ENCODE measurements at places on chromosomes 11 and 22. TPM values are rescaled to one million over a fixed set of nuclear protein-coding genes. Genes with fewer than 3 reads are reported as not detected.
A peak's percentile ranks its signal among the peaks of the same experiment; 100 is the strongest.

- no peak overlapping the region for H3K4me3 ChIP-seq
- H3K27ac ChIP-seq: no peak overlapping the region
- no peak for DNase-seq
- H3K4me1 ChIP-seq: no peaks in the 10 kb centered on the region
- no peaks in the 10 kb centered on the region for H3K27me3 ChIP-seq
- no peaks in the 10 kb centered on the region for H3K36me3 ChIP-seq
These were observed 474.8 kb downstream of the NTM start for GRCh38 chr11:131845255-131845654.

DNA sequence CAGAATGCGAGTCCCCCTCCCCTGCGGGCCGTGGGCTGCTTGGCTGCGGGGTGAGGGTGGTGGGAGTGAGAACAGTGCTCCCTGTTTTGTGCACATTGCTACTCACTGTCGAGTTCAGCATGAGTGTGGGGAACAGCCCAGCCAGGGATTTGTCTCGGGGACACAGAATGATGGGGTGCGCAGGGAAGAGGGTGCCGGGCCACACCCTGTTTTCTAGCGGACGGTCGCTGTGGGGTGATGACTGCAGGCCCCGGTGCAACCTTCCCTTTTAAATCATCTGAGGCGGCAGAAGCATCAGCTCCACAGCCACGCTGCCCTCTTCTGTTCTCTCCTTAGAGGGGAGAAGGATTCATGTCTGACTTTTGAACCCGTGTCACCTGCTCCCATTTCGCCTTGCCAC, 1051.2 kb downstream of the TBC1D22A start:
- no peak overlapping the region for H3K4me3 ChIP-seq
- no peaks in the 10 kb centered on the region for H3K36me3 ChIP-seq
- DNase-seq: no peak
- H3K4me1 ChIP-seq: no peaks in the 10 kb centered on the region

DNA sequence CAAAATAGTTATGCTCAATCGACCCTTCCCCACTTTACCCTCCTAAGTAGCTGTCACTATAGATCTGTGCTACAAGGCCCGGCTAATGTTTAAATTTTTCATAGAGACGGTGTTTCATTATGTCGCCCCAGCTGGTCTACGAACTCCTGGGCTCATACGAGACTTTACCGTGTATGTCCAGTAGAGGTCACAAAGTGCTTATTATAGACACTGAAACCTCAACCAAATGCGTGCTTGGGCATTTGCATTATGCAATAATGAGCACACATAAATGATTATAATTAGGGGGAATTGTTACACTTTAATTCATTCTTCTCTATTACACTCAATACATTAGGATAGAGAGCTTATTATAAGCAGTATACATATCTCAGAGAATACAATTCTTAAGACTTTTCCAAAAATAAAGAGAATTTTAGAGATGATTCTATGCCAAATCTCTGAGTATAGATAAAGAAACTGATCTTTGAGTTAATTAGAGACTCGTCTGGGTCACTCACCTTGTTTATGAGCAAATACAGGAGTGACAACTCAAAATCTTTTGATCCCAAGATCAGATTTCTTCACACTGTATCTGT, 12.5 kb upstream of the MRPL16 start:
- H3K36me3 ChIP-seq: no peaks in the 10 kb centered on the region
- peak; percentile 42 for DNase-seq
- H3K27ac ChIP-seq: no peak overlapping the region
- no peaks in the 10 kb centered on the region for H3K4me1 ChIP-seq

GRCh38 chr11:85988780-85989179, 80.1 kb downstream of the PICALM start:
- no peaks in the 10 kb centered on the region for H3K4me1 ChIP-seq
- H3K4me3 ChIP-seq: no peak overlapping the region
- no peaks in the 10 kb centered on the region for H3K27me3 ChIP-seq
- no peak for DNase-seq
- peaks cover 90% of the 10 kb centered on the region for H3K36me3 ChIP-seq
- no peak overlapping the region for H3K27ac ChIP-seq

- H3K27ac ChIP-seq: no peak overlapping the region
- peaks cover 6% of the 10 kb centered on the region for H3K4me1 ChIP-seq
- H3K27me3 ChIP-seq: peaks cover 5% of the 10 kb centered on the region
- H3K4me3 ChIP-seq: no peak overlapping the region
These were observed 49.8 kb downstream of the DKK3 start for GRCh38 chr11:11958403-11959231.

GRCh38 chr22:19464975-19465374, 14.0 kb downstream of the UFD1 start:
- DNase-seq: no peak
- H3K27me3 ChIP-seq: no peaks in the 10 kb centered on the region
- no peak overlapping the region for H3K27ac ChIP-seq
- peaks cover 100% of the 10 kb centered on the region for H3K36me3 ChIP-seq
- no peaks in the 10 kb centered on the region for H3K4me1 ChIP-seq
- no peak overlapping the region for H3K4me3 ChIP-seq

GRCh38 chr11:613369-613968, 2.3 kb downstream of the IRF7 start:
- no peak overlapping the region for H3K4me3 ChIP-seq
- H3K27ac ChIP-seq: peak overlapping the region; percentile 56
- H3K4me1 ChIP-seq: peaks cover 8% of the 10 kb centered on the region
- H3K36me3 ChIP-seq: peaks cover 83% of the 10 kb centered on the region

DNA sequence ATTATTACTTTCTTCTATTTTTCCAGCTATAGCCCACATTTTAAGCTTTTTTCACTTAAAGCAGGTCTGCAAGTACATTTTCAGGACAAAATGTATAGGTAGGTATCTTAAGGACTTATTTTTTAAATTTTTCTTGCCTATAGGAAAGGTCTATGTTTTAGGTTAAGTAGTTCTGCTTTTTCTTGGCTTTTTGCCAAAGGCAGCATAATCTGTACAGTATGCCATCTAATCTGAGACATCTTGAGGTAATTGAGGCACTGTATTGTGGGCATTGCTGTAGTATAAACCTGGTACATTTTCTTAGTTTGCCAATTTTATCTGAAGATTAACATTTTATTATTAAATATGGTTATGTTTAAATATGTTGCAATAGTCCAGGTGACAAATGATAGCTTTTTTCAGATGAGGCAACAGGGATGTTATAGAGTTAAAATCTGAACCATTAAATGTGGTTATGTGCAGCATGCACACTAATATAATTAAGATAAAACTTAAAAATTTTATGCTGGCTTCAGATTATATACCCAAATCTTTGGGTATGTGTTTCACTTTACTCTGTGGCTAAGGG, 42.9 kb downstream of the QSER1 start:
- DNase-seq: no peak
- no peak overlapping the region for H3K27ac ChIP-seq
- no peaks in the 10 kb centered on the region for H3K4me1 ChIP-seq
- H3K27me3 ChIP-seq: no peaks in the 10 kb centered on the region
- H3K4me3 ChIP-seq: no peak overlapping the region

DNA sequence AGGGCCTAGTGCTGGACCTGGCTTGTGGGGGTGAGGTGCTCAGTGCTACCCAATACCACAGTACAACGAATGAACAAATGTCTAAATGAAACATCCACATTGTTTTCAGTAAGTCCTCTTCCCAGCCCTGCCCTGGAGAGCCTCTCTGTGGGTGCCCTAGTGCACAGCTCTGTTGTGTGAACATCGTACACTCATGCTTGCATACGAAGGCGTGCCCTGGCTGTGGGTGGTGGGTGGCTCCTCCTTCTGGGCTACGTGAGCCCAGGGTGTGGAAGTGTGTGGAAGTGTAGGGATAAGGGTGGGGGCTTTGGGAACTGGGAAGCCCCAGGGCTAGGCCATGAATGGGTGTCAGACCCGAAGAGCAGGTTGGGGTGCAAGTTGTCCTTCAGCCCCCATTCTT, 592 bp upstream of the NLRX1 start:
- DNase-seq: no peak
- peaks cover 4% of the 10 kb centered on the region for H3K27me3 ChIP-seq
- no peaks in the 10 kb centered on the region for H3K36me3 ChIP-seq
- no peak overlapping the region for H3K4me3 ChIP-seq
- peaks cover 28% of the 10 kb centered on the region for H3K4me1 ChIP-seq

DNA sequence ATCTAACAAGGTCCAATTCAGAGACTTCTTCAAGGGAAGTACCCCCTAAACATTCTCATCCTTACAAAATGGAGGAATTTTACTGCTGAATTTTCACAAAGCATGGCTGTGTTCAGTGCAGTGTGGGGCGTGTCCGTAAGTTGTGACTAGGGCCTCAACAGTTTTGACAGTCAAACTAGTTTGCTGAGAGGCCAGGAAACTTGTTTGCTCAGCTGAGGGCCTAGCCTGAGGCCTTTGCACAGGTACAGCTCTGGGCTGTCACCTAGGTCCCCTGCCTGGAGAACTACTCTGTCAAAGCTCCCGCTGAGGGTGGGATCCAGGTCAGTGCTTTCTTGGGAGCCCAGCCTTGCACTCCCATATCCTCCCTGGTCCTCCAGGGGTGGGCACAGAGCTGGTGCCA, 27.9 kb downstream of the TCP11L1 start:
- no peak overlapping the region for H3K4me3 ChIP-seq
- no peaks in the 10 kb centered on the region for H3K27me3 ChIP-seq
- H3K27ac ChIP-seq: no peak overlapping the region
- H3K36me3 ChIP-seq: peaks cover 9% of the 10 kb centered on the region
- H3K4me1 ChIP-seq: no peaks in the 10 kb centered on the region
- no peak for DNase-seq

GRCh38 chr11:3143136-3143880, 21.8 kb downstream of the OSBPL5 start:
- H3K4me1 ChIP-seq: peaks cover 72% of the 10 kb centered on the region
- H3K27me3 ChIP-seq: no peaks in the 10 kb centered on the region
- DNase-seq: no peak
- H3K27ac ChIP-seq: no peak overlapping the region
- H3K36me3 ChIP-seq: no peaks in the 10 kb centered on the region

OR4A16 gene
- not detected for polyA plus RNA-seq

LARGE1 gene
- polyA plus RNA-seq: 0.05 TPM
